ENCODE measurements at places on chromosomes 12 and 14.

DNA sequence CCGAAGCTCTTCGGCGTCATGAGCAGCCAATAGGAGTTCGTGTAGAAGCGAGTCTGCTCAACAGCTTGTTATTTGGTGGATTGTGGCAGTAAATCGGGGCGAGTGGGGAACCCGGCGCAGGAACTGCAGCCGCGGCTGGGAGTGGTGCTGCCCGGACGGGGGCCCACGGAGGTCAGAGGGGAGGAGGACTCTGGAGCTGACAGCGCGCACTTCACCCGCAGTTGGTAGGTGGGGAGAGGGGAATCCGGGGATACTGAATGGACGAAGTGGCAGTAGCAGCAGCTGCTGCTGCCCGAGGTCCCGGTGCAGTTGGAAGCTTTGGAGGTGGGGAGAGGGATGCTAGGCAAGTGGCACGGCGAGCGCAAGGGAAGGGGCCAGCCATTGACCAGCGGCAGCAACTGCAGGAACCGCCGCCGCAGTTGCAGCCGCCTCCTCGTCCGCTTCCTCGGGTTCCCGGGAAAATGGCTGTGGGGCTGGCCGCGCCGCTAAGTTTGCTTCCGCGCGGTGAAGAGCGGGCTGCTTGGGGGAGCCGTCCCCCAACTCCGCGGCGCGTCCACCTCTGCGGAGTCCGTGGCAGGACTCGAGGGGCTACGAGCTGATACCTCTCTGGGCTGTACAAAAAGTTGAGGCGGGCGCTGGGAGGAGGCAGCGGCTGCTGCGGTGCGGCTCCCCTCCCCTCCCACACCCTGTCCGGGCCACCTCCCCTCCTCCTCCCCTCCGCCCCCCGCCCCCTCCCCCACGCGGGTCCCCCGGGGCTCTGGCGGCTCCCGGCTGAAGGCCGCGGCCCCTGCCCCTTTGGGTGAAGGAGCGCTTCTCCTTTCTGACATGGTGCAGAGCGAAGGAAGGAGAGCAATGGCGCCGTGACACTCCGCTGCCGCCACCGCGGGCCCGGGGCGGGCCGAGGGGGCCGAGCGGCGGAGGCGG, at the start of gene ARID4A:
Gene ARID4A, plus strand, starts transcription at position 79 of the 924 bp plus-strand sequence. CDS start 1,300 bp downstream, outside the sequence.
- DNase-seq: peak; percentile 53

DNA sequence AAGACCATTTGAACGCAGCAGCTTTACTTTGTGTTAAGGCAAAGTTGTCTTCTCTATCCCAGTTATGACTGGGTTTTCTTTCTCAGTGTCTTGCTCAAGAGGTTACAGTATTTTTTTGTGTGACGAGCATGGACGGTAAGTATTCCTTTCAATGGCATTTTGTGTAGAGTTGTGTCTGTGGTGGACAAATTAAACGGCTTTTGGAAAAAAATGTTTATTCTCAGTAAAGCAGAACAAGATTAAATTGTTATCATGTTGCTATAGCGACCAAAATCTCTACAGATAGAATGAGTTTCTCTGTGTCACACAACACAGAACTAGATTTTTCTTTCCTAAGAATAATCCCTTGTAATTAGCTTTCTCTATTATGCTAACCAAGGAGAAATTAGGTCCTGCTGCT, 417.1 kb downstream of the AEBP2 start:
- peak; percentile 27 for DNase-seq

DNA sequence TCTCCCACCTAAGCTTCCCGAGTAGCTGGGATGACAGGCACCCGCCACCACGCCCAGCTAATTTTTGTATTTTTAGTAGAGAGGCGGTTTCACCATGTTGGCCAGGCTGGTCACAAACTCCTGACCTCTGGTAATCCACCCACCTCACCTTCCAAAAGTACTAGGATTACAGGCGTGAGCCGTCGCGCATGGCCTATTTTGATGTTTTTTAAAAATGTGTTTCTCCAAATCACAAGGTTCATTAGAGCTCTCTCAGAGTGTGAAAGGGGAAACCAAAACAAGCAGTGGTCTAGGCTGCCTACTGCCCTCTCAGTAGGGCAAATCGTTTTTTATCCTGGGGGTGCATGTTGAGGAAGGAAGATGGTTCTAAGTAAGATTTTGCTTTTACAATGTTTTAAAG, 211.5 kb downstream of the PIK3C2G start:
- no peak for DNase-seq

DNA sequence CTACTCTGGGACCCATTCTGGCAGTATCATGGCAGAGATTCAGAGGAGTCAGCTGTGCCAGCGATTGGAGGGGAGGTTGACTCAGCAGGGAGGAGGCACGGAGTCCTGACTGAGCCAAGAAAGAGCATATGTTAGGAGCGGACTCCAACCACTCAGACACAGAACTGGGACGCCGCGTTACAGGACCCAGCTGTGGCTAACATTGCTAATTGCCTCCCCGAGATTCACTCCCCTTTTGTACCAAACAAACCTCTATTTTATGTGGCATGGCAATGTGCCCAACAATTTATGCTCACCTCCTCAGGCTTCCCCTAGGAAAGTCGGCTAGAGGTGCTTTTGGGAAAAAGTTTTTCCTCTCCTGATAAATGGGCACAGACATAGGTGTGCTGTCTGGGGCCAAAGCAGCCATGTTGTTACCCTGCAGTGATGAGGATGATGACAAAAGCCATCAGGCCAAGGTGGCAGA, 15.2 kb upstream of the CLIP1 start:
- peak; percentile 84 for DNase-seq

- no peak for DNase-seq
These were observed 191.7 kb downstream of the ALG10B start for GRCh38 chr12:38508246-38508645.

DNA sequence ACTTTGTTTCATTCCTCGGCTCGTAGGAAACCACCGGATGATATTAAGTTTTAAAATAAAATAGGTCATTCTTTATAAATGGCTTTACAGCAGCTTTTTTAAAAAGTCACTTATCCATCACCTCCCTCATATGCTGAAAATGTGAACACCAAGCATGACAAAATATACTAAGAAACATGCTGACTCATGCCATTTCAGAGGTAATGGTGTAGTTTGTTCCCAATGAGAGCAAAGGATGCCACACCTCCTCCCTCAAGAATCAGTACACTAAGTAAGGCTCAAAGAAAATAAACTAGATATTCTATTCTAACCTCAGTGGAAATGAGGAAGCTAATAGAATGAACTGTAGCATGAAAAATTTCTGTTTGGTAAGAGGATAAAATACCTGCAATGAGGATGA, 5.5 kb upstream of the DIO2 start:
- DNase-seq: no peak
